ENCODE measurements at places on chromosomes 1 and 21. TPM values are rescaled to one million over a fixed set of nuclear protein-coding genes. Genes with fewer than 3 reads are reported as not detected.
A peak's percentile ranks its signal among the peaks of the same experiment; 100 is the strongest.

The P3H1 gene
- polyA plus RNA-seq: 66.8 TPM

- H3K36me3 ChIP-seq: peaks cover 28% of the 10 kb centered on the region
- no peak overlapping the region for H3K27ac ChIP-seq
- H3K4me1 ChIP-seq: no peaks in the 10 kb centered on the region
Measured at GRCh38 chr1:246639732-246640131, 73.5 kb downstream of the CNST start.

The TENT5C gene
- polyA plus RNA-seq: 1.2 TPM

- H3K27ac ChIP-seq: no peak overlapping the region
- H3K27me3 ChIP-seq: no peaks in the 10 kb centered on the region
- peak; percentile 62 for DNase-seq
- H3K4me3 ChIP-seq: no peak overlapping the region
- no peaks in the 10 kb centered on the region for H3K36me3 ChIP-seq
Measured at GRCh38 chr1:230753586-230754251, 6.5 kb downstream of the CAPN9 start.

GRCh38 chr21:28455253-28455600 is 537.5 kb downstream of the LTN1 start:
- H3K27me3 ChIP-seq: no peaks in the 10 kb centered on the region
- H3K36me3 ChIP-seq: no peaks in the 10 kb centered on the region
- DNase-seq: no peak
- peak overlapping the region; percentile 71 for H3K27ac ChIP-seq
- H3K4me3 ChIP-seq: no peak overlapping the region

- H3K4me1 ChIP-seq: peaks cover 44% of the 10 kb centered on the region
- H3K4me3 ChIP-seq: no peak overlapping the region
- H3K36me3 ChIP-seq: no peaks in the 10 kb centered on the region
- DNase-seq: no peak
- H3K27ac ChIP-seq: no peak overlapping the region
Measured at GRCh38 chr1:51650198-51650597, 33.3 kb downstream of the OSBPL9 start.

The MOV10 gene
- polyA plus RNA-seq: 87.4 TPM

The TCEA3 gene
- polyA plus RNA-seq: 1.2 TPM

The ANGPTL1 gene
- not detected for polyA plus RNA-seq

DNA sequence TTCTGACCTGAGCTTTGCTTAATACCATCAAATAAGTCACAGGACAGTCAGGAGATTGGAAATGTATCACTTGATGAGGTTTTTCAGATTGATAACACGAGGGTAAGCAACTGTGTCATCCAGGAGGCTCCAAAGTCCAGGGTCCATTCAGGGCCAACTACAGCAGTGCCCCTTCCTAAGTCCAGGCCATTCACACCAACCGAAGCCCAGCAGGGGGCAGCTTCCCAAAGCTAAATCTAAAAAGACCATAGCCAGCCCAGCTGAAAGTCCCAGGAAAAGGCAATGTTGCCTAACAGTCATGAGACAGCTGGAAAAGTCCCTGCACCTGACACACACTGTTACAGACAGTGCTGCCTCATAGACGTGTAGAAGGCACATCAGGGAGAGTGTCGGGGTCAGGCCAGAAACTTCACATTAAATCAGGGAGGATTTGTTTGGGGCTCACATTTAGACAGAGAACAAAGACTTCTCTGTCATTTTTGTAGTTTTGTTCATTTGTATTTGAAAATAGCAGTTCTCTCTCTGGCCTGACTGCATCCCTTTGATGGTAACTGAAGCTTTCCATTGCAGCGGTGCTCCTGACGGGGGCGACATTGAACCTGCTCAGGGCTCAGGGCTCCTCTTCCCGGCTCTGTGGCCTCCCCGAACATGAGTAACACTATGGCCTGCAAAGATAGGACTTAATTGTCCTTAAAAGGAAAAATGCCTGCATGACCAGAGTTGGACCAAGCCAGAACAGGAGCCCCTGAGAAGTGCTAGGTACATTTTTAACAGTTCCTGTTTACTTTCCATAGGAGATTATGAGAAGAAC is 200.4 kb downstream of the NRIP1 start:
- no peaks in the 10 kb centered on the region for H3K27me3 ChIP-seq
- no peaks in the 10 kb centered on the region for H3K4me1 ChIP-seq
- H3K27ac ChIP-seq: no peak overlapping the region
- H3K36me3 ChIP-seq: no peaks in the 10 kb centered on the region
- peak; percentile 12 for DNase-seq
- H3K4me3 ChIP-seq: peak overlapping the region; percentile 46

DNA sequence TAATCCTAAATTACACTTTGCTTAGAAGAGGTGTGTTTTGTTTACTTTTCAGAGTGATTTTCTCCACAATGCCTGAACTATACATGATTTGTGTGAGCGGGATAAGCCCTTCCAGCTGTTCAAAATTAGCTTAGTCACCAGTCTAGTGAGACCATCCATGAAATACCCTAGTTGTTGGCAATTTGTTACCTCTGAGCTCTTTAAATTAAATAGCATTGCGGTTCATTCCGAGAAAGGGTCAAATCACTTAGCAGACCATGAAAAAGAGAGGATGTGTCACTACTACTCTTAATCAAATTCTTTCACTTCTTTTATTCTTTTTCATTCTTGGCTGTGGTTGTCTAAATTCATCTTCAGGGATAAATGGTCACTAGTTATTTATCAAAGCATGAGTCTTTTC is 11.9 kb upstream of the VAV3 start:
- no peak overlapping the region for H3K4me3 ChIP-seq
- H3K27ac ChIP-seq: no peak overlapping the region
- no peaks in the 10 kb centered on the region for H3K4me1 ChIP-seq
- no peak for DNase-seq

- H3K27ac ChIP-seq: no peak overlapping the region
- DNase-seq: no peak
- no peaks in the 10 kb centered on the region for H3K36me3 ChIP-seq
- no peaks in the 10 kb centered on the region for H3K27me3 ChIP-seq
- H3K4me3 ChIP-seq: no peak overlapping the region
- H3K4me1 ChIP-seq: no peaks in the 10 kb centered on the region
Measured at GRCh38 chr1:147824001-147824400, 63.6 kb upstream of the GJA5 start.

The ADAM30 gene
- polyA plus RNA-seq: not detected

DNA sequence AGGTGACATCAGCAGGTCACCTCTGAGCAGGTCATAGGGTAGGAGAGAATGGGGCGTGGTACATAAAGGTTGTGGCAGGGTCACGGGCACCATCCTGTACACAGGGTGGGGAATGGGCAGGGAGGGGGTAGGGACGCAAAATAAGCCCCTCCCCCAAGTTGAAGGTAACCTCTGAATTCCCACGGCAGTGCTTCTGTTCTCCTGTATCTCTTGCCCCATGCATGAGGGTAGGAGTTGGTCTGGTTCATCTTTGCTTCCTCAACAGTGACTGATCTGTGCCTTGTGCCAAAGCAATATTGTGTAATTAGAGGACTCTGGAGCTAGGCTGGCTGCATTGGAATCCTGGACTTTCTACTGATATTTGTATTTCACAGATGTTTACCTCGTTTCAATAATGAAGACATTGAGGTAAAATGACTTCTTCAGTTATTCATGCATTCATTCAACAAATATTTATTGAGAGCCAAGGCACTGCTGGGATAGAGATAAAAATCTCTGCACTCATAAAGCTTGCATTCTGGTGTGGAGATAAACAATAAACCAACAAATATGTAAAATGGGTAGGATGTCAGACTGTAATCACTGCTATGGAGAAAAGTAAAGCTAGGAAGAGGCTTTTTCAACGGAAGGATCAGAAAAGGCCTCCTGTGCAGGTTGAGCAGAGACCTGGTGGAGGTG is 18.4 kb upstream of the GFI1 start:
- 0 out of 2 replicates have a peak, but pooled peaks cover 5% of the 10 kb centered on the region for H3K4me1 ChIP-seq
- H3K27me3 ChIP-seq: no peaks in the 10 kb centered on the region
- H3K36me3 ChIP-seq: peaks cover 4% of the 10 kb centered on the region

GRCh38 chr21:45157932-45158331 is 83.6 kb downstream of the ADARB1 start:
- no peaks in the 10 kb centered on the region for H3K36me3 ChIP-seq
- no peak overlapping the region for H3K4me3 ChIP-seq
- peaks cover 19% of the 10 kb centered on the region for H3K4me1 ChIP-seq
- no peak overlapping the region for H3K27ac ChIP-seq
- no peaks in the 10 kb centered on the region for H3K27me3 ChIP-seq

DNA sequence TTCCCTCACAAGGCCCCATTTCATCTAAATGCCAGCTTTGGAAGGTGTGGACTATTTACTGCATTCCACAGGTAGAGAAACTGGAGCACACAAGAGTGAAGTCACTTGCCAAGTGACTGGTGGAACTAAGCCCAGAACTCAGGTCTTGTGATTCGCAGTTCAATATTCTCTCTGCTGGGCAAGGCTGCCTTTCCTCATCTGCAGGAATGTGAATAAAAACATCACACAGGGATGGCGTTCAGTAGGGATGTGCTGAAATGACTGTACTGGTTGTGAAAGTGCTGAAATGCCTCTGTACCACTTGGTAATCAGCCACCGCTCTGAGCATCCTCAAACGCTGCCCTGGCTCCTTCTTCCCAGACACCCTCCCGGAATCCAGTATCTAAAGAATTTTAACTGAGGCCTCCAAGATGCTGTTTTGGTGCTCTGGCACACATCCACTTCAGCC is 145.6 kb downstream of the HIVEP3 start:
- no peak for DNase-seq
- H3K27ac ChIP-seq: no peak overlapping the region
- H3K4me1 ChIP-seq: 0 out of 2 replicates have a peak, but pooled peaks cover 4% of the 10 kb centered on the region
- H3K27me3 ChIP-seq: no peaks in the 10 kb centered on the region
- H3K36me3 ChIP-seq: no peaks in the 10 kb centered on the region

DNA sequence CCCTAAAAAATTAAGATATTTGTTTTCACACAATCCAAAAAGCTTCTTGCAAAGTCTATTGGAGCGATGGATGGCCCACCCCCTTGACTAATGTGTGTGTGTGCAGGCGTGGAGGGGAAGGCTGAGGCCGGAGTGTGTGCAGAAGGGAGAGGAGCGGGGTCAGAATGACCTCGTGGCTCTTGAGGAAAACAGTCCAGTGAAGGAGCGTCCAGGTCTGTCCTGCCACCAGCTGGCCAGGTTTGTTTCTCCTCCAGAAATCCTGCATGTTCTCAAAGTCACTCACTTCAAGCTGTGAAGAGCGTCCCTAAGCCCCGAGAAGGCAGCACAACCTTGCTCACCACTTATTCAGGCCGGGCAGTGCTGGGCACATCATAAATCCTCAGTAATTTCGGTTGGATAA is 69.5 kb upstream of the SSX2IP start:
- H3K36me3 ChIP-seq: no peaks in the 10 kb centered on the region
- H3K4me3 ChIP-seq: no peak overlapping the region

- H3K27ac ChIP-seq: no peak overlapping the region
- no peak overlapping the region for H3K4me3 ChIP-seq
Measured at GRCh38 chr1:89279011-89279466, 6.4 kb upstream of the GBP5 start.

The SLAMF8 gene
- polyA plus RNA-seq: not detected

DNA sequence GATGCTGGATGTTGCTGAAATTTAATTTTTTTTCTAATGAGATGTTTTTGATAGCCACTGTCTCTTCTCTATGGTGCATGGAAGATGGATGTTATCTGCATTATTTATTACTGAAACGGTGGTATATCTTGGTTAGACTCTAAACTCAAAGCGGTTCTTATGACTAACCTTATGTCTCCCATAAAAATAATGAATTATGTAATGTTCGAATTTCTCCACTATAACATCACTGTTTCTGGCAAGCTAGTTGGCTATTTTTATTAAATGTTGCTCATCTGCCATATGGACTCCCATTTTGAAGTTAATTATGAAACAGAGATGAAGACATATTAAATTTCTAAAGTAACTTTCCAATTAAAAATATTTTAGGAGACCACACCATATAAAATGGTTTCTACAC is 808.6 kb upstream of the ADGRL4 start:
- no peaks in the 10 kb centered on the region for H3K36me3 ChIP-seq
- peaks cover 8% of the 10 kb centered on the region for H3K4me1 ChIP-seq
- DNase-seq: no peak
- no peak overlapping the region for H3K4me3 ChIP-seq
- no peaks in the 10 kb centered on the region for H3K27me3 ChIP-seq

GRCh38 chr1:10510520-10511493 is 36.1 kb downstream of the PEX14 start:
- peak overlapping the region; percentile 55 for H3K4me3 ChIP-seq
- no peak for DNase-seq
- H3K27me3 ChIP-seq: no peaks in the 10 kb centered on the region
- H3K27ac ChIP-seq: peak overlapping the region; percentile 92

DNA sequence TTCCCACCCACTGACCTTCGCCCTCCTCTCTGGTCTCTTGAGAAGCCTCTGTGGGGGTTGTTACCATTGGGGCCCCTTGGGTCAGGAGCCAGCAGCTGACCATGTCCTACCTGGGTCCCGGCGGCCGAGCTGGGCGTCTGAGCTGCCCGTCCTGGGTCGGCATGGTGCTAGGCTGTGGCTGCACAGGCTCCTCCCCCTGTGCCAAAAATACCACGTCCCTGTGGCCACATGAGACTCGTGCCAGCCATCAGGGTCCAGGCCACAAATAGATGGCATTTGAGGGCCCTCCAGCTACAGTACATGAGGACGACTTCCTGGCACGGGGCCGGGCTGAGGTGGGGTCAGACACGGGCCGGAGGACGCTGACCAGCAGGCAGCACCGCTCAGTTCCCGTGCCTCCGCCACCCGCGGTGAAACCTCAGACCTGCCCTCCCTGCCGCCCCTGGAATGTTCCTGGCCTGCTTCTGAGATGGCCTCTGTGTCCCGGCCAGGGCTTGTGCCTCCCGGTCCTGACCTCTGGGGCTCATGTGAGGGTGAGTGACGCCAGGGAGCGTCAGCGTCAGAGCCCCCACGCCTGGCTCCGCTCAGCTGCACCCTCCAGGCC is at the start of gene PERM1:
Gene PERM1, minus strand, starts transcription at position 139 of the 604 bp plus-strand sequence. CDS start 1,064 bp downstream, outside the sequence.
- no peaks in the 10 kb centered on the region for H3K36me3 ChIP-seq
- DNase-seq: no peak
- peaks cover 13% of the 10 kb centered on the region for H3K27me3 ChIP-seq
- no peaks in the 10 kb centered on the region for H3K4me1 ChIP-seq
- no peak within 1 kb of the TSS for H3K27ac ChIP-seq
- no peak within 1 kb of the TSS for H3K4me3 ChIP-seq

GRCh38 chr1:172145231-172145651 is 275.2 kb upstream of the C1orf105 start:
- peaks cover 43% of the 10 kb centered on the region for H3K4me1 ChIP-seq
- H3K27me3 ChIP-seq: no peaks in the 10 kb centered on the region
- H3K27ac ChIP-seq: peak overlapping the region; percentile 97
- peak overlapping the region; percentile 93 for H3K4me3 ChIP-seq

DNA sequence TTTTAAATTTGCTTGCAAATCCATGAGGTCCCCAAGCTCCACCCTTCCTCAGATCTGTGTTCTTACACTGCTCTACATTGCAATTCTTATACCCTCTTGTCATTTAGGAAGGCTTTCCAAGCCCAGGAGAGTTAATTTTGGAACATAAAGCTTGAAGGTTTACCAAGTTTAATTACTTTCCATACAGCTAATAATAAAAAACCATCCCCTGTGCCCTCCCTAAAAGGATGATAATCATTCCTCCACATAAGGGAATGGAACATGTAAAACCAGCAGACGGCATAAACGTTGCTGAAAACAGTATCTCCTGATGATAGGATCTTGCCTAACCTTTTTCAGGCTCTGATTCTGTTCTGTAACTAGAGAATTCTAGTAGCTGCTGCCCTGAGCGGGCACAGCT is 23.9 kb upstream of the SIPA1L2 start:
- no peak for DNase-seq
- H3K27ac ChIP-seq: no peak overlapping the region
- H3K36me3 ChIP-seq: no peaks in the 10 kb centered on the region
- no peaks in the 10 kb centered on the region for H3K27me3 ChIP-seq
- H3K4me1 ChIP-seq: no peaks in the 10 kb centered on the region
- no peak overlapping the region for H3K4me3 ChIP-seq

The SEC16B gene
- polyA plus RNA-seq: 0.32 TPM

GRCh38 chr1:15213341-15213821 is 33.6 kb upstream of the FHAD1 start:
- H3K4me1 ChIP-seq: peaks cover 21% of the 10 kb centered on the region
- DNase-seq: no peak
- no peak overlapping the region for H3K27ac ChIP-seq
- H3K4me3 ChIP-seq: no peak overlapping the region
- no peaks in the 10 kb centered on the region for H3K36me3 ChIP-seq

The RAB7B gene
- 0.15 TPM for polyA plus RNA-seq
